ENCODE measurements at places on chromosomes 1 and 21. TPM values are rescaled to one million over a fixed set of nuclear protein-coding genes. Genes with fewer than 3 reads are reported as not detected.

The OR2L5 gene
- not detected for total RNA-seq

DNA sequence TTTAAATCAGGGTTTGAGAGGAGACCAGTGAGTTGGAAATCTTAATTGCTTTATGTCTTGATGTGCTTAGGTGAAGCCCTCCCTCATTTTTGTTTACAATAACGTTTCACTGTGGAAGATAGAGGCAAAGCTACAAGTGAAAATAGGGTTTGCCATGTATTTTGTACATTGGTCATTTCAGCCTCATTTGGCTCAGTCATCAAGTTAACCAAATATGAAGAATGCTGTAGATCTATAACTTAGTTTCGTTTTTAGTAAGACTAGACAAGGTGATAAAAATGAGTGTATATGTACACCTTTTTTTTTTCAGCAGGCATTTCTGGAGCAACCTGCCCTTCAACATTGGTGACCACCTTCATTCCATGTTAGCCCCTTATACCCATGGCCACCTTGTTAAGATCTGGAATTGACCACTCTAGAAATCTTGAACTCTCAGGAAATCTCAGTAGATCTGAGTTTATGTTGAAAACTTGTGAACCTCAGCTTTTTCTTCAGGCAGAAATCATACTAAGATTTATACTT is 2.9 kb downstream of the NFYC start:
- no peaks in the 10 kb centered on the region for H3K36me3 ChIP-seq
- H3K27ac ChIP-seq = no peak overlapping the region
- no peaks in the 10 kb centered on the region for H3K27me3 ChIP-seq
- no peak for DNase-seq
- peaks cover 8% of the 10 kb centered on the region for H3K4me1 ChIP-seq
- no peak overlapping the region for H3K4me3 ChIP-seq

DNA sequence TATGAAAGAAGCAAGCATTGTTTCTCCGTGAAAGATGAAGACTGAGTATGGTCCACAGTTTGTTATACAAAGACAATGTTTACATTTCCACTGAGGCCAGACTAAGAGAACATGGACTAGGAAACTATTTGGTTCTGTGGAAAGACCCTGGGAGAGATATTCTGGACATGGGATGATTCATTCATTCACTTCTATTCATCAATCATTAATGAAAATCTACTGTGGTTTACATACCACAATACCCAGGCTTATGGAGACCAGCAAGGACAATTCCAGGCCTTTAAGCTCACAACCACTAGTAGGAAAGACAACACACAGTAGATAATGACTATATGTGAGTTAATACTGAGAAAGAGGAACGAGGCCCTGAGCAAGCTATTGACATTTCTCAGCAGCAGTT is 125.4 kb downstream of the TBX15 start:
- no peak overlapping the region for H3K27ac ChIP-seq
- DNase-seq = no peak
- no peak overlapping the region for H3K4me3 ChIP-seq
- H3K27me3 ChIP-seq = no peaks in the 10 kb centered on the region
- no peaks in the 10 kb centered on the region for H3K36me3 ChIP-seq
- no peaks in the 10 kb centered on the region for H3K4me1 ChIP-seq

DNA sequence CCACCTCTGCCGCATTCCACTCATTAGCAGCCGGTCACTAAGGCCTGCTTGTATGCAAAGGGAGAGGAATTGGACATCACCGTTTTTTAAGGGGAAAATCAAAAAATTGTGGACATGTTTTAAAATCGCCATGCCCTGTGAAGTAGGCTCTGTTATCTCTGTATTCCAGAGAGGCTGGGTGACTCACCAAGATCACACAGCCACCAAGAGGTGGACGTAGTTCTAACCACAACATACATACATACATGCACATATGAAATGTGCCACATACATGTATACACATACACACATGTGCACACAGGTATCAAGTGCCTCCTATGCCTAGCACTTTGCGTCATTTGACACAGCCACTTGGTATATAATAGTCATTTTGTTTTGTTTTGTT is 16.0 kb upstream of the ZSCAN20 start:
- H3K27me3 ChIP-seq = no peaks in the 10 kb centered on the region
- H3K4me1 ChIP-seq = no peaks in the 10 kb centered on the region
- H3K27ac ChIP-seq = no peak overlapping the region
- no peak overlapping the region for H3K4me3 ChIP-seq
- no peaks in the 10 kb centered on the region for H3K36me3 ChIP-seq

DNA sequence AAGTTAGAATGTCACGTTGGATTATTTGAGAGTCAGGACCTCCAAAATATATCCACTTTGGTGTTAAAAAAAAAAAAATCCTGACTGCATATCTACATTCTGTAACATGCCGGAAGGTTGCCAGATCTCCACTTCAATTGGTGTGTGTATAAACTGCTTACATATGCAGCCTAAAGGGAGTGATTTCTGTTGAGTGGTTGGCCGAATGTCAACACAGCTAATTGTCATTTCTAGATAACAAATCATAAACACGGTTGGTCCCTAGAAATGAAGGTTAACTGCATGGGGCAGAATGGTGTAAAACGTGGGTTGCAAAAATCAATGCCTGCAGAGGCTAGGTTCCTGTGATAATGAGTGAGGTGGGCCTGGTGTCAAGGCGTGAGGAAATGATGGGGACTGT is 15.0 kb upstream of the ROR1 start:
- no peaks in the 10 kb centered on the region for H3K27me3 ChIP-seq
- H3K4me3 ChIP-seq = no peak overlapping the region
- no peaks in the 10 kb centered on the region for H3K4me1 ChIP-seq
- H3K27ac ChIP-seq = no peak overlapping the region
- no peak for DNase-seq

DNA sequence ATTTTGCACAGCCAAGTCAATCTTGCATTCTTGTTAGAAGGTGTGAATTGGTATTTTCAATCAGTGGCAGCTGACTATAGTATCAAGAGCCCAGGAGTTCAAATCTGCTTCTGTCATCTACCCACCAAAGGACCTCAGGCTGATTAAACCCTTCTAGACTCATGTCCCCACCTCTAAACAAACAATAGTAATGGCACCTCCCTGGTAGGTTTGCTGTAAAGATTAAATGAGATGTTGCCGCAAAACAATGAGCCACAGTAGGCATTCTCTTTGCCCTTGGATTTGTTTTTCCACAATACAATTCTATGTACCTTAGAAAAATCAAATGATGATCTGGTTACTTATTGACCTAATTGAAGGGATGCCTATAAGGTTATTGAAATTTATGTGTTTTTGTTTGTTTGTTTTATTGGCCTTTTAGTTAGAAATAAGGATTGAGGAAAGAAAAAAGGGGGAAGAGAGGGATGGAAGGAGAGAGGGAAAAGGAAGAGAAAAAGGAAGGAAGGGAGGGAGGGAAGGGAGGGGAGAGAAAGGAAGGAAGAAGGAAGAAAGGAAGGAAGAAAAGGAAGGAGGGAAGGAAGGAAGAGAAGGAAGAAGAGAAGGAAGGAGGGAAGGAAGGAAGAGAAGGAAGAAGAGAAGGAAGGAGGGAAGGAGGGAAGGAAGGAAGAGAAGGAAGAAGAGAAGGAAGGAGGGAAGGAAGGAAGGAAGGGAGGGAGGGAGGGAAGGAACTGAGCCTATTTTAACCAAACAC is 110.7 kb downstream of the ETS2 start:
- peaks cover 6% of the 10 kb centered on the region for H3K4me1 ChIP-seq
- H3K36me3 ChIP-seq = no peaks in the 10 kb centered on the region
- no peak overlapping the region for H3K27ac ChIP-seq
- no peaks in the 10 kb centered on the region for H3K27me3 ChIP-seq

DNA sequence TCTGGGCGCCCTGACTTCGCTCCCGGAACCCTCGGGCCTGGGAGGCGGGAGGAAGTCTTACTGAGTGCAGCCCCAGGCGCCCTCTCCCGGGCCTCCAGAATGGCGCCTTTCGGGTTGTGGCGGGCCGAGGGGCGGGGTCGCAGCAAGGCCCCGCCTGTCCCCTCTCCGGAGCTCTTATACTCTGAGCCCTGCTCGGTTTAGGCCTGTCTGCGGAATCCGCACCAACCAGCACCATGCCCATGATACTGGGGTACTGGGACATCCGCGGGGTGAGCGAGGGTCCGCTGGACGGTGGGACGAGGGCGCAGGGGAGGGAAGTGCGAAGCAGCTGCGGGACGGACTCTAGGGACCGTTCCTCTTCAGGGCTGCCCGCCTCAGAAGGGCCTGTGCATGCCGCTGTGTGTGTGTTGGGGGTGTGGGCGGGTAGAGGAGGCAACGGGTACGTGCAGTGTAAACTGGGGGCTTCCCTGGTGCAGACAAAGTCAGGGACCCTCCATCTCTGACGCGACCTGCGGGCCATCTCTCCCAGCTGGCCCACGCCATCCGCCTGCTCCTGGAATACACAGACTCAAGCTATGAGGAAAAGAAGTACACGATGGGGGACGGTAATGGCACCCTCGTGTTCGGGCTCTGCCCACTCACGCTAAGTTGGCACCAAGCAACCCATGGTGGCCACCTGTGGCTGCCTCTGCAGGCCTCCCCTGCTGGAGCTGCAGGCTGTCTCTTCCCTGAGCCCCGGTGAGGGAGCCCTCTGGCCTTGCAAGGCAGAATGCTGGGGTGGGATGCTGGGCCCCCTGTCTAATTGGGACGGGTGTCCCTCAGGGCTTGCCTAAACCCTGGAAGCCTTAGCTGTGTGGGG is at the start of gene GSTM1:
Gene GSTM1, plus strand, starts transcription at position 177 of the 859 bp plus-strand sequence. Its CDS starts 57 bp downstream, at position 234.
- H3K36me3 ChIP-seq = no peaks in the 10 kb centered on the region
- no peak within 1 kb of the TSS for H3K27ac ChIP-seq
- H3K4me1 ChIP-seq = no peaks in the 10 kb centered on the region

GRCh38 chr1:111930356-111930755 is 59.1 kb downstream of the KCND3 start:
- H3K27ac ChIP-seq = no peak overlapping the region
- no peaks in the 10 kb centered on the region for H3K4me1 ChIP-seq
- no peak for DNase-seq

DNA sequence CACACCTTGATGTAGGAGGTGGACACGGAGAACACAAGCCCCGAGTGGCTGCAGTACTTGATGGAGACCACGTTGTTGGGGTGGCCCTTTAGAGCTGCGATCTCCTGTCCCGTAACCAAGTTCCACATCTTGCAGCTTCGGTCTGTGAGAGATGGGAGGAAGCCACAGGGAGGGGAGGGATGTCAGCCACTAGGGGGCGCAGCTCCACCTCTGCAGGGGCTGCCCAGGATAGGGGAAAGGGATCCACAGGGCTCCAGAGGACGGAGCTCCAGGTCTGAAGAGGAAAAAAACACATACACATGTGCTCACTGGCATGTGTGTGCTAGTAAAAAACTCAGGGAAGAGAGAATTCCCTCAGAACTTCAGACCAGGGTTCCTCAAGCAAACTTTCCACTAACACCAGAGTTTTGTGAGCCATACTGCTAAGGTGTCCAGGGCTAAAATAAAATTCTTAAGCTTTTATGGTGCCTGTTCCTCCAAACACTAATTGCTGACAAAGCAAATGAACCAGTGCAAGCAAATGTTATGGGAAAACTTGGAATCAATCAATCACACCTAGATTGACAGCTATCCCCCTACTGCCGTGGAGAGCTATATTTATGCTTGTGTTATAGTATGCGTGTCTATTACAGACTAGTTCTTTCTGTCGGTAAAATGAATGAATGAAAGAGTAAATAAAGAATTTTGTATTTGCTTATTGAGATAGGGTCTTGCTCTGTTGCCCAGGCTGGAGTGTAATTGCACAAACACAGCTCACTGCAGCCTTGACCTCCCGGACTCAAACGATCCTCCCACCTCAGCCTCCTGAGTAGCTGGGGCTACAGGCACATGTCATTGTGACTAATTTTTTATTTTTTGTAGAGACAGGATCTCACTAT is 43.7 kb downstream of the KIF21B start:
- H3K36me3 ChIP-seq = no peaks in the 10 kb centered on the region
- no peak overlapping the region for H3K27ac ChIP-seq
- H3K4me1 ChIP-seq = no peaks in the 10 kb centered on the region
- no peak for DNase-seq

DNA sequence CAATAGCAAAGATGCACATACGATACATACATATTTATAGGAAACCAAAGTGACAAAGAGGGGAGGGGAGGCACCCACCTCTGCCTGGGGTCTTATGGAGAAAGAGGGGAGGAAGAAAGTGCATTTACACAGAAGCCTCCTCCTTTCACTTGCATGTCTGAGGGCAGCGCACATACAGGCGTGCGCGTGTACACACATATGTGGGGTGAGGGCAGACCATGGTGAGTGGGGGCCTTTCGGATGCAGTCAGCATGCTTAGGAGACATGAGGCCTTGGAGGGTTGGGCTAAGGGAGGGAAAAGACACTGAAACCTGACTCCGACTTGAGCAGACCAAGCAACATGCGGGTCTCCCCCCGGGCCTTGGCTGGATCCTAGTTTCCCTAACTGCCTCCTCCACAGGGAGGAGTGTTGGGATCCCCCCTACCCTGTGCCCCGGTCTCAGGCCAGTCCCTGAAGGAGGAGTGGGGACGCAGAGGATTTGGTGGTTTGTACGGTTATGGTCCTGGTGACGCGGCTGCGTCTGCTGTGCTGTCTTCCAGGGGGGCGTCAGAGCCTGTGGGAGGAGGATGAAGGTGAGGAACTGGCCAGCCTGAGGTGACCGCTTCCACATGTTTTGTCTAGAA is 15.2 kb downstream of the LRRC71 start:
- no peak for DNase-seq
- no peaks in the 10 kb centered on the region for H3K27me3 ChIP-seq
- peaks cover 2% of the 10 kb centered on the region for H3K36me3 ChIP-seq
- no peak overlapping the region for H3K27ac ChIP-seq
- no peaks in the 10 kb centered on the region for H3K4me1 ChIP-seq

DNA sequence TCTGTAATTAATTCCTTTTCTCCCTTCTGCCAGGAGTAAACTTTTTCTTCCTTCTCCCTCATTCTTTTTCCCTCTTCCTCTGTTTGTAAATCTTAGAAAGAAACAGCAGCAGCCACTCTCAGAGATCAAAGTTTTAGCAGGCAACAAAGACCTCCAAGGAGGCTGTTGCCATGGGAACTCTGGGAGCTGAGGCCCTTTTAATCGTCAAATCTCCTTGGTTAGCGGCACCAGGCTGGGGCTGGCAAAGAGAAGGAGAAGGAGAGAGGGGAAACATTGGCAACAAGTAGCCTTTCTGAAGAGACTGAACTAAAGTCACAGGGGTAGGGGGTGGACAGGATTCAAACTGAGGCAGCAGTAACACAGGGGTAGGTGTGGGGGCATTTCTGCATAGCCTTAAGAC is 25.2 kb downstream of the ILDR2 start:
- peaks cover 6% of the 10 kb centered on the region for H3K4me1 ChIP-seq
- no peaks in the 10 kb centered on the region for H3K27me3 ChIP-seq

- peak overlapping the region; percentile 68 for H3K4me3 ChIP-seq
- DNase-seq = peak; percentile 81
- H3K27me3 ChIP-seq = no peaks in the 10 kb centered on the region
- H3K27ac ChIP-seq = no peak overlapping the region
- no peaks in the 10 kb centered on the region for H3K4me1 ChIP-seq
- no peaks in the 10 kb centered on the region for H3K36me3 ChIP-seq
Measured at GRCh38 chr1:32612189-32612881, 38.0 kb downstream of the ZBTB8OS start.

DNA sequence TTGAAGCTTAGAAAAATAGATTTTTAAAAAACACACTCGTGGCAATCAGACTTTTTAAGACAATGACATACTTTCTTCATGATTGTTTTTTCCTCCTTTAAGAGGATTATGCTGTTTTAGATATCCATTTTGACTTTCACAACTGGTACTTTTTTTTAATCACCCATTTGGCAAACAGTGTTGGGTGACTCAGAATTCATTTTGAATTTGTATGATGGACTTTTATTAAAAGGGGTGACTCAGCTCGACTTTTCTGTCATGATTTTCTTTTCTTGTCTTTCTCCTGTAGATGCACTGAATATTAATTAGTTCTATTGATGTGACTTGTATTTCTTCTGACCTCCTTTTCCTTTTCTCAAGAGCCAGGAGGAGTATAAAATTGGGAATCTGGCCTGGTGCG is 44.7 kb downstream of the FMN2 start:
- H3K4me3 ChIP-seq = no peak overlapping the region
- no peaks in the 10 kb centered on the region for H3K4me1 ChIP-seq
- no peaks in the 10 kb centered on the region for H3K36me3 ChIP-seq
- no peaks in the 10 kb centered on the region for H3K27me3 ChIP-seq
- DNase-seq = no peak

Measured in kidney (tissue), 22 donors.